ENCODE measurements at places on chromosomes 5 and 9. TPM values are rescaled to one million over a fixed set of nuclear protein-coding genes. Genes with fewer than 3 reads are reported as not detected.

GRCh38 chr9:107878462-107878861 is 388.9 kb upstream of the KLF4 start:
- no peak for DNase-seq

DNA sequence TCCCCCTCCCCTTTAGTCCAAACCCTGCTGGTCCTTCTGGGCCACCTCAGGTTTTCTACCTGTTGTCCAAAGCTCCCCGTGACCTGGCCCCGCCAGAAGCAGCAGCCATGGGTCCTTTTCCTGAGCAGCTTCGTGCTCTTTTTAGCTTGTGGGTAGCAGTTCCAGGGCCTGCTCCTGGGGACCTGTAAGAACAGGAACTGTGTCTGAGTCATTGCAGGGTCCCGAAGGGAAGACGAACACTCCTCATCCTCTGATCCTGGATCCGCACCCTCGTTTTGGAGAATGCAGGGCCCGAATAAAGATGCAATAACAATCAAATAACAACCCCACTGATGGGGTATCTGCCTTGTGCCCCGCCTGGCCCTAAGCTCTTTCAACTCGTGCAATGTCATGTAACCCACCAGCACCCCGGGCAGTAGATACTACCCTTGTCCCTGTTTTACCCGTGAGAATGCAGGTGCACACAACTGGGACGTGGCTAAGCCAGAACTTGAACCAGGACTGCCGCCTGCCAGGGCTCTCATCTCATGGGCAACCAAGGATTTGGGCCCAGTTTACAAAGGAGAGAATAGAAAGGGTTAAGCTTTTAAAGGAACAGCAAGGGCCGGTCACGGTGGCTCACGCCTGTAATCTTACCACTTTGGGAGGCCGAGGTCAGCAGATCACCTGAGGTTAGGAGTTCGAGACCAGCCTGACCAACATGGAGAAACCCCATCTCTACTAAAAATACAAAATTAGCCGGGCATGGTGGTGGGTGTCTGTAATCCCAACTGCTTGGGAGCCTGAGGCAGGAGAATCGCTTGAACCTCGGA is 33.2 kb downstream of the NEK6 start:
- no peak for DNase-seq

- peak; percentile 94 for DNase-seq
Measured at GRCh38 chr9:134407121-134407779, 81.0 kb downstream of the RXRA start.

GRCh38 chr5:2415678-2416077 is 335.8 kb downstream of the IRX2 start:
- DNase-seq: no peak

- no peak for DNase-seq
Measured at GRCh38 chr5:177982072-177982727, 13.8 kb downstream of the PROP1 start.

GRCh38 chr5:18888821-18889220 is 1099.2 kb downstream of the CDH18 start:
- no peak for DNase-seq

GRCh38 chr5:8005416-8005815 is 136.5 kb downstream of the MTRR start:
- no peak for DNase-seq

DNA sequence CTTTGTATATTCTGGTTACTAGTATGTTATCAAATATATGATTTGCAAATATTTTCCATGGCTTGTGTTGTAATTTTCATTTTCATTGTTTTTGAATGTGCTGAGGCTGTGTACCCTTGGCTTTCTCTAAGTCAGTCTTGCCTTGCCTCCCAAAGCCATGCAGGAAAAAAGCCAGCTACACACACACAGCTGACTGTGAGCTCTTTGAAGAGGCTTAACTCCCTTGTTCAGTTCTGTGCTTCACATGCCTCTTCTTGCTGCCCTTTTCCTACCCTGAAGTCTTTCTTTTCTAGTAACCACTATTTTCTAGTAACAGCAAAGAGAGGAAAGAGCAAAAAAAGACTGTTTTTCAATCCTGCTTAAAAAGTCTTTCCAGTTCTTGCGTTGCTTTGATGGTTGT is 53.9 kb downstream of the KCNN2 start:
- DNase-seq: no peak

DNA sequence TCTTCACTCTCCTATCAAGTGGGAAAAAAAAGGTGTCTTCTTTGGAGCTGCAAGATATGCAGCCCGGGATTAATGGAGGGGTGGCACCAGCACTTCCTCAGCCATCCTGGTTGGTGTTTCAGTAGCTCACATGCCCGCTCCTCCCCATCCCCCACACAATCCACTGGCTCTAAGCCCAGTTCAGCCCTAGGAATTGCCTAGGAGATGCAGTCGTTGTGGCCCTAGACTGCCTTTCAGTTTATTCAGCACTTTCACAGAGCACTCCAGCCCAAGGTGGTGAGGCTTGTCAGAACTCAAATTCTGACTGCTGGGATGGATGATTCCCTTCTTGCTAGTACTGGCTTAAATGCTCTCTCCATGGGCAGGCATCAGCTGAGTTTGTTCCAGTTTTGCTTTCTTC is 35.1 kb upstream of the EDIL3 start:
- DNase-seq: no peak

GRCh38 chr5:176489077-176489476 is 40.9 kb downstream of the FAF2 start:
- no peak for DNase-seq

RARS1 gene
- total RNA-seq: 248 TPM

WNK2 gene
- not detected for total RNA-seq

GDNF gene
- 0.43 TPM for total RNA-seq

Measured in fibroblast of villous mesenchyme (primary cell).